COR-L47 (cell line): ENCODE measurements at places on chromosomes 16 and 17.

DNA sequence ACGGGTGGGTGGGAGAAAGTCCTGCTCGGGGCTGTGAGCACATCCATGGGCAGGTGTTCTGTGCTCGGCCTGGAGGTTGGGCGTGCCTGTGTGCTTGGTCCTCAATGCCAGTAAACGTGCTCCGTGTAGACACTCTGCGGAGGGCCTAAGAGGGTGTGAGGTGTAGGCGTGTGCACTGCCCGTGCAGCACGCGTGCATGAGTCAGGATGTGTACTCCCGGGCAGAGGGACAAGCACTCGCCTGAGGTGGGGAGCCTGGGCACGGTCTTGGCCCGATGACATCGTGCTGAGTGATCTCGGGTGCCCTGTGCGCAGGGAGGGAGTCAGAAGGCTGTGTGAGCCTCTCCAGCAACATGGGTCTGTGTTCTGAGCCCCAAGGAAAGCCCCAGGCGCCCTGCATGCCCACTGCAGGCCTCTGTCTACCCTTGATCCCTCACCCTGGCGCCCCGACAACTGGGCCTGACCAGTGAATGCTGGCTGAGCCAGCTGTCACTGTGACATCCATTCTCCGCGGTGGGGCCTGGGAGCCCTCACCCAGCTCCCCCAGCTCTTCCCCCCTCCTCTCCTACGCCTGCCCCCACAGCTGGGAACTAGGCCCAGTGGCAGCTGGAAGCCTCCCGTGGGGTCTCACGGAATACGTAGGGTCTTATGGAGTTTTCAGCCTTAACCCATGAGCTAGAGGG, 23.5 kb upstream of the NXPH3 start:
- no peak for DNase-seq

DNA sequence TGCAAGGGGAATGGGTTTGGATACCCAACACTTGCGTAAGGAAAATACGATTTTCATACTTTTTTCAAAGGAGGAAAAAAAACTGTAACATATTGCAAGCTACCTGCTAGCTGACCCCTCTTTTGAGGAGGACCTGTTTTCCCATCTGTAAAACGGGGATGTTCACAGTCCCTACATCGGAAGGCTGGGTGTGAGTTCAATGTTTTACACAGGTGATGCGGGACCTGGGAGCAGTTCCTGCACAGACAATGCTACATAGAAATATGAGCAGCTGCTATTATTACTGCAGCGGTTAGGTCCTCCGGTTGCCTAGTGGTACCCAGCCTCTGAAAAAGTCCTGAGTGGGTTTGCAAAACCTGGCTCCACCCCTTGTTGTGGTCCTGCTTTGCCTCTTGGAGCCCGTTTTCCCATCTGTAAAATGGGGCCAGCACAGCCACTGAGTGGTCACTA, 3.5 kb downstream of the SOCS1 start:
- no peak for DNase-seq

GRCh38 chr17:4908301-4908700, 5.4 kb upstream of the CHRNE start:
- DNase-seq, result peak; percentile 21

- DNase-seq, result no peak
Measured at GRCh38 chr17:42670789-42671657, 5.8 kb downstream of the PLEKHH3 start.

- no peak for DNase-seq
Measured at GRCh38 chr17:55117164-55117563, 147.6 kb upstream of the HLF start.

DNA sequence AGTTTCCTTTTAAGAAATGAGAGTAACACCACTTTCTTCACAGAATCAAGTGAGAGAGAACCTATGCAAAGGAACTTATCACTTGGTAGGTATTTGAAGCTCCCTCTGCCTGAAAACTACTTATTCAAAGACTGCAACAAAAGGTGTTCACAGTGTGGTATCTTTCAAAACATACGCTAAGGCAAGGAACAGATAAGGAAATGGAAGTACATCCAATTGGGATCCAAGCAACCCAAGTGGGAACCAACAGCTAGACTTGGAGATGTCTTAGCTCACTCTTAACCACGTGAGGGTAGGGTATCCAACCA, 431 bp upstream of the PPM1E start:
- DNase-seq, result no peak

DNA sequence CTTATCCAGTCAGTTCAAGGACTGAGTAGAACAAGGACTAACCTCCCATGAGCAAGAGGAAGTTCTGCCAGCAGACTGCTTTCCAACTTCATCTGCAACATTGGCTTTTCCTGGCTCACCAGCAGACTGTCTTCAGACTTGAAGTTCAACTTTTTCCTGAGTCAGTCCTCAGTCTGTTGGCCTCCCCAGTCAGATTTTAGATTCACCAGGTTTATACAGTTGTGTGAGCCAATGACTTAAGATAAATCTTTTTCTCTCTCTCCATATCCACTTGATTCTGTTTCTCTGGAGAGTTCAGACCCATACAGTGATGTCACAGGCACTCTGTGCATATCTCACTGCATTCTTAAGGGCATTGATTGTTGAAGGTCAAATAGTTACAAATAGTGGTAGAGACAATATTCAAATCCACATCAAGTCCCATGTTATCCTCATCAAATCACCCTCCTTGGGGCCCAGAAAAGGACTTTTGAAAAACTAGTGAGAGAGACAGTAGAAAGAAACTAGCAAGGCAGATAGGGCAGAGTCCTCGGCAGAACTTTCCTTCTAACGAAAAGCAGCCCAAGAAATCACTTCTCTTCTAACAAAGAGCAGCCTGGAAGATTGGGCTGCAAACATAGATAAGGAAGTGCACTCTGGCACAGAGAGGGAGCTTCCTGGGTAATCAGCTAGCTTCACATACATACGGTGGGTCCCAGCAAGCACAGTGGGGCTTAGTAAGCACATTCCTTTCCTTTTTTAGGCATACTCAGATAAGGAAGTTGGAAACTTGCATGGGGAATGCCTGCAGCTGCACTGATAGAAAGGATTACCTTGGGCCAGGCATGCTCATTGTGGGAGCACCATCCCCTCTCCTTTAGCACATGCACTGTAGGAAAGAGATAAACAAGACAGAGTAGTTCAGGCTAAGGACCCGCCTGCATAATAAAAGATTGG, 132.3 kb upstream of the FAM20A start:
- no peak for DNase-seq

DNA sequence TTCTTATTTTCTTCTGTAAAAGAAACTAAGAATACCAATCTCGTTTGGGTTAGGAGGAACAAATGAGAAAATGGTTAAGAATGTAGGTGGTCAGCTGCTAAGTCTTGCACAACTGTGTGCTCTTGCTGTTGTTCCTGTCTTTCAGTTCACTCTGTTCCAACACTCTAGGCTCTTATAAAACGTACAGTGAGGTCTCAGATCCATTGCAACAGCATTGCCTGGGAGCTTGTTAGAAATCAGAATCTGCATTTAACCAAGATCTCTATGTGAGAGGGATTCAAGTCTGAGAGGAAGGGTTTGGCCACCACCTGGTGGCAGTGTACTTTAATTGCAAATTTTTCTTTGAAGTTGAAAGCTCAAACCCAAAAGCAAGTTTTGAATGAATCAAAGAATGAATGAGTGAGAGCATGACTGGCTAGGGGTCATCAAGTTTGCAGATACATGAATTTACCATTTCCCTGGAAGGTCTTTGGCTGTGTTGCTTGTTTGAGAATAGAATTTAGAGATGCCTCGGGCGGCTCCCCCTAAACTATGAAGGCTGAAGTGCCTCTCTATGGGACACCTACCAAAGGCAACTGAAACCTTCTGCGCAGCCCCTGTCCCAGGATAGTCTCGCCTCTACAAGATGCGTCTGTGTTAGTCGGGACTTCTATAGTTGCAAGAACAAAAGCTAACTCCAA, 2.5 kb downstream of the ALOX15B start:
- DNase-seq, result no peak

- DNase-seq, result no peak
Measured at GRCh38 chr17:31672161-31672819, 186.8 kb downstream of the COPRS start.

DNA sequence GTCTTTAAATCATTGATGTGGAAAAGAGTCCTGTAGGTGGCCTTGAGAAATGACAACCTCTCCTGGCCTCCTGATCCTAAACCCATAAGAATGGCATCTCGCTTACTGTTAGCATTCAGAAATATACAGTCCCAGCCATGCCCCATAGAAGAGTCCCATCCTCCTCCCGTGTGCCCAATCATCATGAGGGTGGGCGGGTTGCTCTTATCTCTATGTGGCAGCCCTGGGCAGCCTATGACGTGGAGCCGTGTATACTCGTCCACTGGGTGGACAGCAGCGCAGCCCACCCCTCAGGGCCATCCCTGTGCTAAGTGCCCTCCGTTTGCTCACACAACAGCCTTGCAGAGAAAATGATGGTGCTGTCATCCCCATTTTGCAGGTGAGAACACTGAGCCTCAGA, 105.3 kb downstream of the AMFR start:
- no peak for DNase-seq

GRCh38 chr17:58280480-58281217, at the start of gene MPO:
Gene MPO, minus strand, starts transcription at chr17:58280935. Its CDS starts 177 bp downstream, at chr17:58280758.
- no peak for DNase-seq

DNA sequence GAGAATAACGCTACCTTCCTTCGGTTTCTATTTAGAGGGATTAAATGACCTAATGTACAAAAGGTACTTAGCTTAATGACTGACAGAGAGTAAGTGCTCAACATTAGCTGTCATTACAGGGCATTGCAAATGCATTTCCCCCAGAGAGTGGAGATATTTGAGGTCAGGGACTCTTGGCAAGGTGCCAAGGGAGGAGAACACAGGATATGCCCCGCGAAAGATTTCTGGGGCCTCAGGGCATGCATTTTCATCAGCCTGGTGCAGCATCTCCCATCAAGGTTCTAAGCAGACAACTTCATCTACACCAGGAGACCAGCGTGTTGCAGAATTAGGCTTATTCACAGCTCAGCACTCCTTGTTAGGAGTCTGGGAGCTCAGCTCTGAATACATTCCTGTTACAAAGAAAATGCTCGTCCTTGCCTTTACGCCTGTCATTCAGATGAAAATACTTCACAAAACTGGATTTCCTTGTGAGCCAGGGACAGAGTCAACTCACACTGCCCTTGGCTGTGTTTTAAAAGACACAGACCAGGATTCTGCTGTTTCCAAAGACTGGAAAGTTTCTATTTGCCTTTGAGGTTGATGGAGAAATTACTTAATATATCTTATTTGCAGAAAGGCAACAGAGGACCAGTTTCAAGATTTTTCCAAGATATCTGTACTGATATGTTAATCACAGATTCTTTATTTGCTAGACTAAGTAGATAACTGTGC, 108.2 kb downstream of the VAT1L start:
- DNase-seq, result no peak

- no peak for DNase-seq
Measured at GRCh38 chr16:55081622-55082590, 151.2 kb downstream of the IRX5 start.

- peak; percentile 52 for DNase-seq
Measured at GRCh38 chr16:85436636-85437165, 176.4 kb upstream of the GSE1 start.

- no peak for DNase-seq
Measured at GRCh38 chr17:49146620-49147306, 14.2 kb downstream of the B4GALNT2 start.

DNA sequence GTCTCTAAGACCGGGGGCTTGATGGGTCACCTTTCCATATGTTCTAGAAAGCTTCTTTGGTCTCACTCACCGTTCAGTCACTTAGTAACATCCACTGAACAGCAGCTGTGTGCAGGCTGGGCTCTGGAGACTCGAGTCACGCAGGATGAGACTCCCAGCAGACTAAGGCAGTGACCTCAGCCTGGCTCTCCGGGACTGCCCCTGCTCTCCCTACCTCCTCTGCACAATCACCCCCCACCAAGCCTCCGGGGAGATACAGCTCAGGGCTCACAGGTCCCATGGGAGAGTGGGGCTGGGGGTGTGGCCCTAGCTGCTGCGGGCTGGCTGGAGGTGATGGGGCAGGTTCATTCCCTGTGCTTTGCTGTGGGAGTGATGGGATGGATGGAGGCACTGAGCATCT, 14.1 kb downstream of the FLYWCH2 start:
- no peak for DNase-seq

DNA sequence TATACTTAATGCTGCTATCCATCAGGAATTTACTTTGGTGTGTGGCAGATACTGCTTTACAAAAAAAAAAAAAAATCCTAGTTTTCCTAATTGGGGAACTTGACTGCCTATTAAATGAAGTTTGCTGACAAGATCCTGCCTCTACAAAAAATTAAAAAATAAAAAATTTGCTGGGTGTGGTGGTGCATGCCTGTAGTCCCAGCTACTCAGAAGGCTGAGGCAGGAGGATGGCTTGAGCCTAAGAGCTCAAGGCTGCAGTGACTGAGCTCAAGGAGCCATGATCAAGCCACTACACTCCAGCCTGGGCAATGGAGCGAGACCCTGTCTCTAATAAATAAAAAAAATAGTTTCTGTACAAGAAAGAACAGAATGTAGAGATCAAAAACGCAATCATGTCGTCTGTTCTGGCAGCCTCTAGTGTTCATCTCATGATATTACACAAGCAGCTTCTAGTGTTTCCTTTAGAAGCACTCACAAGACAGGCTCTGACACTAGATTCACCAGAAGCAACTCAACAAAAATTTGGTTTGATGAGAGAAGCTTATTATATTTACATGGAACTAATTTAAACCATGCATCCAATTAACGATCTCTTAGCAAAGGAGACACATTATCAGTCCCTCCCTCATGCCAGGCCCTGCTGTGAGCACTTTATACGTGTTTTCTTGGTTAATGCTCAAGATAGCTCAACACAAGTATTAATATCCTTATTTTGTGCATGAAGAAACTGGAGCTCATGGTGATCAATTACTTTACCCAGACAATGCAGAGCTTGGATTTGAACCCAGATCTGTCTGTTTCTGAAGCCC, 6.8 kb upstream of the KRTAP17-1 start:
- peak; percentile 29 for DNase-seq

GRCh38 chr16:29694384-29695195, 15.6 kb downstream of the QPRT start:
- no peak for DNase-seq

- no peak for DNase-seq
Measured at GRCh38 chr16:24900230-24900629, 54.5 kb downstream of the SLC5A11 start.

- DNase-seq, result no peak
Measured at GRCh38 chr17:39706921-39707337, 7.1 kb downstream of the ERBB2 start.

DNA sequence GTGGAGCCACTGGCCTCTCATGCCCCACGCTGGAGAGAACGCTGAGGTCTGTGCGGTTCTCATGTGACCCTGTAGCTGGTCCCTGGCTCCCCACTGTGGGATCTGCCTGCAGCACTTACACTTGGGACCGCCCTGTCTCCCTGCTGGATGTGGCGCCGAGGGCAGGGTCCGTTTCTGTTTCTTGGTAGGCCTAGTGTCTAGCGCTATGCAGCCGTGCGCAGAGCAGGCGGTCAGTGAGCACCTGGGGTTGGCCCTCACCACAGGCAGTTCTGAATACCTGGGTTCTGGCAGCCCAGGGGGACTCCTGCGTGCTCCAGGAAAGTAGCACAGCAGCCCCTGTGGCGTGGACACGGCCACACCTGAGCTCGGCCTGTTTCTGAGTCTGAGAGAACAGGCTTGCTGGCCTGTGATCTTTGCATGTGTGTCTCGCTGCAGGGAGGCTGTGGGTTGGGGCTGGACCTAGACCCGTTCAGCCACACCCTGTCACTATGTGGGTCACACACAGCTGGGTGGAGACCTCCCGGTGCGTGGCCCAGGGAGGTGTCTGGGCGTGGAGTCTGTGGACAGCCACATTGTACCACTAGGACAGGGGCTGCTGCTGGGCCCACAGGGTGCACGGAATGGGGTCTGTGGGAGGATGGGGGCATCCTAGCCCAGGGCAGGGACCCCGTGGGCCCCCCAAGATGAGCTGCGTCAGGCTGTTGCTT, 2.8 kb downstream of the CAPN15 start:
- no peak for DNase-seq
